ENCODE measurements at places on chromosomes 7 and 10. TPM values are rescaled to one million over a fixed set of nuclear protein-coding genes. Genes with fewer than 3 reads are reported as not detected.

The ZNF853 gene
- 4.4 TPM for total RNA-seq

The SERPINE1 gene
- 4.7 TPM for total RNA-seq

DNA sequence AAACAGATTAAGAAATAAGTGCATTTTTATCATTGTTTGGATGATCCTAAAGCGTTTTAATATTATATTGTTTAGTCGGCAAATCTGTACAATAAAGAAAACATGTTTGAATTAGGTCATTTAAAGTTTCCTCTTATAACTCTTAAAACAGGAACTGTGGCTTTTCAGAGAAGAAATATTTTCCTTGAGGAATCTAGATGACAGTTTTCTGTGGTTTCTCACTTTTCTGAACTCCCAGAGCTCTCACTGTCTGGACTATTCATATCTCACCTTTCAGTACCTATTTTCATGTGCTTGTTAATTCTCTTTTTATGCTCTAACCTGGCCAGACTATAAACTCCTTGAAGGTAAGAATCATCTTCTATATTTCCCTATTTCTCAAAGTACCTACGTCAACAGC, 135.1 kb downstream of the CHN2 start:
- no peak for DNase-seq

The HOXA4 gene
- total RNA-seq: 2.7 TPM

DNA sequence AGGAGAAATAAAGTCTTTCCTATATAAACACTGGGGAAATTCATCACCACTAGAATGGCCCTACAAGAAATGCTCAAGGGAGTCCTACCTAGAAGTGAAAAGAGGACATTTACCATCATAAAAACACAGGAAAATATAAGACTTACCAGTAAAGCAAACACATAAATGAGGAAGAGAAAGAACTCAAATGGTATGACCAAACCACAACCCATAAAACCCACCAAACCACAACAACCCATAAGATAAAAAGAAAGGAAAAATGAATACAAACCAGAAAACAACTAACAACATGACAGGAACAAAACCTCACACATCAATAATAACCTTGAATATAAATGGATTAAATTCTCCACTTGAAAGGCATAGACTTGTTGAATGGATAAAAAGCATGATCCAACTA, 71.9 kb upstream of the DIP2C start:
- DNase-seq: no peak

GRCh38 chr10:100723770-100724530, 21.4 kb upstream of the PAX2 start:
- peak; percentile 40 for DNase-seq

- no peak for DNase-seq
Measured at GRCh38 chr7:41648501-41648900, 54.4 kb downstream of the INHBA start.

GRCh38 chr10:9957351-9957750, 1060.3 kb upstream of the CELF2 start:
- no peak for DNase-seq

The AMPH gene
- 3.7 TPM for total RNA-seq

DNA sequence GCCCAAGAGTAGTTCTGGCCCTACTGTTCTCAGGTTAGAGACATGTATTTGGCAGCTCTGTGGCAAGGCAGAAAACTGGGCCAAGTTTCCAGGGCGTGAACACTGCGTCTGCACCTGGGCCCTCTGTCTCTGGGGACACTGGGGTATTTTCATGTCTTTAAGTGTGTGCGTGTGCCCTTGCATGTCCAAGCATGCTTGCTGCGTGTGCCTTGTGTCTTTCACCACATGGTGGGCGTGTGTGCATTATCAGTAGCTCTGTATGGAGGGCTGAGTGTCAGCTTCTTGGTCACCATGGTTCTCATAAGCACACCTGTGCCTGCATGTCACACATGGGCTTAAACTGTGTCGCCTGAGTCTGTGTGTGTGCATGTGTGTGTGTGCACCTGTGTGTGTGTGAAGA, 69.3 kb downstream of the HIPK2 start:
- no peak for DNase-seq

The KCND2 gene
- total RNA-seq: not detected

The INHBA gene
- 0.20 TPM for total RNA-seq

DNA sequence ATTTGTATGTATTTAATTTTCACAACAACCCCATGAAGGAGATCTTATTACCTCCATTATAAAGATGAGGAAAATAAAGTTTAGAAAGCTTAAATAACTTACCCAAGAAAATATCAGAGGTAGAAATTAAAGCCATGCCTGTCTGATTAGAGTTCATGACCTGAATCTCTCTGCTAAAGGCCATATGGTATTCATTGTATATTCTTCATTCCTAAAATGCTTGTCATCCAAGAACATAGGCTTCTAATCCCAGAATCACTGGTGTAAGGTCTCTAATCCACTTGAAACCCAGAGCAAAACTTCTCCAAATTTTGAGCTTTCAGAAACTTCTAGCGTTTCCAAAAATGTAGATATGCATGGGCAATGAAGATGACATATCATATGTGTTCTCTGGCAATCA, 72.3 kb upstream of the YAE1 start:
- DNase-seq: no peak

DNA sequence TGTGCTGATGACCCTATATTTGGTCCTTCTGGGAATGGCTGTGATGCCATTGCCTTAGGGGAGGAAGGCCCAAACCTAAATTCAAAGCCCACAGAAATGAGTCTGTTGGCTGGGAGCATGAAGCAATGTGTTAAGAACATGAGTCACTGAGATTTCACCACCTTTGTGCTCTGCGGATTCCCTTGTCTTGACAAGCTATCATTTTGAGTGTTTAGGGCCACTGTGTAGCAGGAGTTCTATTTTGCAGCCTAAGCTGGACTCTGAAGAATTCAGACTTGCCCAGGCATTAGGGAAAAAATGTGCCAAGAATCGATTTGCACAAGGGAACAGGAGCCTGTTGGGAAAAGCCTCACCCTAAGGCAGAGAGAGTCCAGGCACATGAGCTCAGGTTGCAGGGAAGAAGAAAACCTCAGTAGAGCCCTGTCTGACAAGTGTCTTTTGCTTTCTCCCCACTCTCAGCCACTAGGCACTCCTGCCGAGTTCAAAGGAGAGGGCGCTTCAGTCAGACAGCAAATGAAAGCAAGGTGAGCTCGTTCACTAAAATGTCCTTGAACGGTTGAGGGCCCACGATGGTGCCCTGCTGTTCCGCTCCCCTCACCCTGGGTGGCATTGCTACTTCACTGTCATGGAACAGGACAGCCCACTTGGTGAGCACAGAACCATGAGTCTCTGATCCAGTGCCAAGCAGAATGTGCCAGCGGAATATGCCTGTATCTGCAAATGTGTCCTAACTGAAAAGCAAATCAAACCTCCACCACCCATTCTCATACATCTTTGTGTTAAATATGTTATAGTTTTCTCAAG, 93.6 kb downstream of the PRLHR start:
- no peak for DNase-seq

GRCh38 chr10:4407783-4408182, 418.2 kb upstream of the AKR1E2 start:
- no peak for DNase-seq

The RBP4 gene
- total RNA-seq: not detected

GRCh38 chr7:50376056-50376820, 71.7 kb downstream of the IKZF1 start:
- DNase-seq: no peak

GRCh38 chr10:77638321-77639101, 903 bp upstream of the KCNMA1 start:
- DNase-seq: peak; percentile 82

- no peak for DNase-seq
Measured at GRCh38 chr7:16847381-16847860, 34.4 kb downstream of the AGR3 start.

GRCh38 chr10:28959850-28960501, 282.7 kb downstream of the BAMBI start:
- no peak for DNase-seq

The VSTM4 gene
- 2.5 TPM for total RNA-seq

- DNase-seq: peak; percentile 16
Measured at GRCh38 chr7:101903515-101903868, 86.1 kb downstream of the CUX1 start.

DNA sequence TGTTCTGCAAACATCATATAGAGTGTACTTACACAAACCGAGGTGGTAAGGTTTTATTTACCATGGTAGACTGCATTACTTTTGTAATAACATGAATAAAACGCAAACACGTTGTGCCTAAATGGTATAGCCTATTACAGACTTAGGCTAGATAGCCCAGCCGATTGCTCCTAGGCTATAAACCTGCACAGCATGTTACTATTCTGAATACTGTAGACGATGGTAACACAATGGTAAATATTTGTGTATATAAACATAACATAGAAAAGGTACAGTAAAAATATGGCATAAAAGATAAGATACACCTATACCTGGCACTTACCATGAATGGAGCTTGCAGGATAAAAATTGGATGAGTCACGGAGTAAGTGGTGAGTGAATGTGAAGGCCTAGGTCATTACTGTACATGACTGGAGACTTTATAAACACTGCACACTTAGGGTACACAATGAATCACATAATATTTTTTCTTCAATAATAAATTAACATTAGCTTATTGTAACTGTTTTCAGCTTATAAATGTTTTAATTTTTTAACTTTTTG, 16.3 kb downstream of the AKR1D1 start:
- DNase-seq: no peak

The SOSTDC1 gene
- total RNA-seq: not detected

DNA sequence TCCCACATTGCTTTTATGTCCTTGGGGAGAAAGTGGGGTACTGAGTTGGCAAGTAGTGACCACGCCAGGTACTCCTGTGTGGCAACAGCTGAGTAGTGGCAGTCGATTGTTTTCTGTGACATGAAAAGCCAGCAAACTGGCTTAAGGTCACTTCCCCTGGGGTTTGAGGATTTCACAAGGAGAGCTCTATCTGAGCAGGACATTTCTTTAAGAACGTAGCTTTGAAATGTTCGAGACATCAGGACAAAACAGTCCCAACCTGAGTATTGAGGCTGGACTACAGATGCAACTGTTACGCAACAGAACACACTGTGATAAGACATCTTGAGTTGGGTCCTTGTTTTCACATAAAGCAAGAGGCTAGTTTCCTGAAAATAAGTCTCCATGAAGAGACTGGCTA, 146.7 kb upstream of the KLF14 start:
- no peak for DNase-seq

DNA sequence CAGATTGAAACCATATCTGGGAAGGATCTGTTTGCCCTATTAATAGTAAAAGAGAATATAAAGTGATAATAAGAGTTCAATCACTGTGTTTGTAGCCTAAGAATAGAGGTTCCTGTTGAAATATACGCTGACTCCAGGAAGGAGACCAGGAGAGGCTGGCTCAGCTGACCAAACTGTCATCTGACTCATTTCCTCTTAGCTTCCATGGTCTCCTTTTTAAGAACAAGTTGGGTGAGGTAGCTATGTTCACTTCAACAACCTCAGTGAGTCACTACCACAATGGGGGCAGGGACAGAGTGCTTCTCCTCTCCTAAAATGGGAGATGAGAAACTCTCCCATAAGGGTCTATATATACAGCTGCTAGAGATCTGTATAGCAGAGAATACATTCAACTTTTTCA, 543.3 kb downstream of the CALN1 start:
- DNase-seq: no peak

The ANKRD7 gene
- total RNA-seq: not detected

The CALCR gene
- total RNA-seq: not detected

- no peak for DNase-seq
Measured at GRCh38 chr10:60607372-60607771, 170.9 kb upstream of the CDK1 start.

The ELN gene
- 94.7 TPM for total RNA-seq

The PNLIPRP3 gene
- not detected for total RNA-seq

DNA sequence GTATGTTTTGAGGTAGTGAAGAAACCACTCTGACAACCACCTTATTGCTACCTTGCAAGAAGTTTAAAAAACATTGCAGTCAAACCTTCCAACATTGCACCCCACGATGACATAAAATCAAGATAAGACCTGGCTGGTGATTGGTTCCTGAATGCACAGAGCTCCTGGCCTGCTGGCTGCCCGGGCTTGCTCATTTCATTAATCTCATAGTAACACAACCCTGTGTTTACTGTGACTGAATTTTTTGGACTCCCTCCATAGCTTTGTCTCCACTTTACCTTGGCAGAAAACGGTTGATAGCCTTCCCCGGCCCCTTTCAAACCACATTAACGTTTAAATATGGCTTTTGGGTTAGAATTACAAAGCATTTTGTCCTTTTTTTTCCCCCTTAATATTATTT, 27.5 kb downstream of the VWA2 start:
- DNase-seq: no peak

The FAM25A gene
- total RNA-seq: not detected

GRCh38 chr10:71371750-71372166, 25.0 kb upstream of the CDH23 start:
- no peak for DNase-seq

- DNase-seq: peak; percentile 41
Measured at GRCh38 chr10:86269332-86269731, 97.3 kb downstream of the GRID1 start.

DNA sequence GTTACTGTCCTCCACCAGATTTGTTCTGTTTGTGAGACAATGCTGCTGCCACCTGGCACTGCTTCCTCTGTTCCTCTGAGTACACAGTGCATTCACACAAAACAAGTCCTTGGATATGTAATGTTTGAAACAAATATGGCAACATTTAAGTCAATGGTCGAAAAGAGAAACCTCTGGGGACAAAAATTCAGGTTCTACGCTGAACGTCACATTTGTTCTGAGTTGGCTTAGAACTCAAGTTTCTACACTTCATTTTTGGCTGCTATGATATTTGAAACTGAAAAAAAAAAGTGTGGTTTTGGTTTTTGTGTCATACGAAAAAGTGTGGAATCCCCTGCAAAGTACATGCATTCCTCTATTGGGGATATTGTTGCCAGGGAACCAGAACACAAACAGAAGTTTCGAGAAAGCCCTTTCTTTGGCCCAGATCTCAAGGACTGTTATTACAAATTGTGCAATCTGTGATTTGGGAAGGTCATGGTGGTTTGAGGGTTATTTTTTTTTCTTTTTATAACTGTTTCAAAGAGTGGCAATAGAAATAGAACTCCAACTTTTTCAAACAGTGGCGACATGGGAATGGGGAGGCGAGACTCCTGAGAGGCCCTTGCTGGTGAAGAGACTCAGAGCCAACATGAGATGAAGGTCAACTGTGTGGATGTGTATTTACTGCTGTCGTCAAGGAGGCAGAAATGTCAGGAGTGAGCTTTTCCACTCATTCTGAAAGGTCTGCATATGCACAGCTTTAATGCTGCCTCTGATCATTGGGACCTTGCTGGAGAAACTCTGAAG, 127.5 kb downstream of the CUBN start:
- DNase-seq: no peak

The DRGX gene
- not detected for total RNA-seq

DNA sequence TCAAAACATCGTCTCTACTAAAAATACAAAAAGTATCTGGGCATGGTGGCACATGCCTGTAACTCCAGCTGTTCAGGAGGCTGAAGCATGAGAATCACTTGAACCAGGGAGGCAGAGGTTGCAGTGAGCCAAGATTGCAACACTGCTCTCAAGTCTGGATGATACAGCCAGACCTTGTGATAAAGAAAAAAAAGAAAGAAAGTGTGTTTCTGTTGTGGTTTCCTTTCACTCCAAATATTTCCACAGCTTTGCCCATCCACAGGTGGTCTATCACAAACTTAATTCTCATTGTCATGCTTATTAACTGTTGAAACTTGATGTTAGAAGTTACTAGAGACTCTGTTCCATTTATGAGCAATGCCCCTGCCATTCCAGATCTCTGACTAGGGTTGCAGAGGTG, 316.0 kb upstream of the SEMA3C start:
- no peak for DNase-seq

GRCh38 chr7:128955981-128956380, 18.3 kb downstream of the IRF5 start:
- DNase-seq: no peak

The SLC26A4 gene
- total RNA-seq: 0.46 TPM

GRCh38 chr10:78964952-78965633, 103.7 kb upstream of the ZMIZ1 start:
- no peak for DNase-seq
